ENCODE measurements at places on chromosomes 5 and 9.

GRCh38 chr5:101370181-101370580, 467.1 kb upstream of the ST8SIA4 start:
- DNase-seq, result no peak

DNA sequence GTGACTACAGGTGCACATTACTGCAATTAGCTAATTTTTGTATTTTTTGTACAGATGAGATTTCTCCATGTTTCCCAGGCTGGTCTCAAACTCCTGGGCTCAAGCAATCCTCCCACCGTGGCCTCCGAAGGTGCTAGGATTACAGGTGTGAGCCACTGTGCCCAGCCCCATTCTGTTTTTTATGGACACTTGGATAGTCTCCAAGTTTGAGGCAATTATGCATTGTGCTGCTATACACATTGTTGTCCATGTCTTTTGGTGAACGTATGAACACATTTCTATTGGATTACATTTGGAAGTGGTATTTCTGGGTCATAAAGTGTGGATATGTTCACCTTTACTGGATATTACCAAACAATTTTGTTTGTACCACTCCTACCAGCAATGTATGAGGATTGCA, 22.4 kb upstream of the PLPP1 start:
- DNase-seq, result no peak

DNA sequence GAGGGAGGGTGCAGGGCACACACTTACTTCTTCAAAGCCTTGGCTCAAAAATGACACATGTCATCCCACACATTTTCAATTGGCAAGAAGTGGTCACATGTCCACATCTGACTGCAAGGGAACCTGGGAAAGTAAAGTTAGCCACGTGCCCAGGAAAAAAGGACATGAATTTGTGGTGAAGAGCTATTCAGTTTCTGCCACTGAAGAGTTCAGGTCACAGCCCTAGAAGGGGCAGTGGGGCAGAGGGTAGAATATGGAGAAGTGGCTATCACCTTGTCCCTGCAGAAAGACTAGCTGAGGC, 1.9 kb upstream of the RGS14 start:
- no peak for DNase-seq

- DNase-seq, result no peak
Measured at GRCh38 chr5:62720031-62720441, 141.4 kb downstream of the LRRC70 start.

- no peak for DNase-seq
Measured at GRCh38 chr9:93577078-93577974, 942 bp downstream of the PHF2 start.

GRCh38 chr5:142994218-142994617, 224.0 kb downstream of the ARHGAP26 start:
- no peak for DNase-seq

DNA sequence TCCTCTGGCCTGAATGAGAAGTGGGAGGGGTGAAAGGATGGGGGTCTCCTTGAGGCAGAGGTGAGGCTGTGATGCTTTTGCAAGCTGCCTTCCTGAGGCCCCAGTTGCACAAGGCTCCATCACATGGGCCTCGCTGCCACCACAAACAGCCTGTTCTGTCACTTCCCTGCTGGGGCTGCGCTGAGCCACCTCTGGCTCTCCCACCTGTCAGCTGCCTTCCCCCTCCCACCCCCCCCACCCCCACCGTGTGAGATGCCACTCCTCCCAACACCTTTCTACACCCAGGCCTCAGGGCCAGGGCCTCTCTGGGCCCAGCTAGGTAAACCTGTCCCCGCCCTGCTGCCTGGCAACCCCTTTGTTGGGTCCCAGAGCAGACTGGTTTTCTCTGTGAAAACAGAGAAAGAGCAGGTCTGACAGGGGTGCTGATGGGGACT, 4.5 kb upstream of the PDLIM4 start:
- no peak for DNase-seq

- DNase-seq, result no peak
Measured at GRCh38 chr9:120846251-120846889, 3.6 kb upstream of the PSMD5 start.

DNA sequence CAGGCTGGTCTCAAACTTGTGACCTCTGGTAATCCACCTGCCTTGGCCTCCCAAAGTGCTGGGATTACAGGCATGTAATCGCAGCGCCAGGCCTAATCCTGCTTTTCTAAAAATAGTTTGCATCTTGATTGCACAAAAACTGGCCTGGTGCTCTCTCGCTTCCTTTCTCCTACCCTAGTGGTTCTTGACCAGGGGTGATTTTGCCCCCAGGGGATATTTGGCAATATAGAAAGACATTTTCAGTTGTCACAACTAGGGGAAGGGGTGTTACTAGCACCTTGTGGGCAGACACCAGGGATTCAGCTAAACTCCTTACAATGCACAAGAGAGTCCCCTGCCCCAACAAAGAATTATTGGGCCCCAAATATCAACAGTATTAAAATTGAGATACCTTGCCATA, 139.8 kb downstream of the DROSHA start:
- no peak for DNase-seq

- DNase-seq, result no peak
Measured at GRCh38 chr9:112761912-112762655, 11.5 kb downstream of the SNX30 start.

DNA sequence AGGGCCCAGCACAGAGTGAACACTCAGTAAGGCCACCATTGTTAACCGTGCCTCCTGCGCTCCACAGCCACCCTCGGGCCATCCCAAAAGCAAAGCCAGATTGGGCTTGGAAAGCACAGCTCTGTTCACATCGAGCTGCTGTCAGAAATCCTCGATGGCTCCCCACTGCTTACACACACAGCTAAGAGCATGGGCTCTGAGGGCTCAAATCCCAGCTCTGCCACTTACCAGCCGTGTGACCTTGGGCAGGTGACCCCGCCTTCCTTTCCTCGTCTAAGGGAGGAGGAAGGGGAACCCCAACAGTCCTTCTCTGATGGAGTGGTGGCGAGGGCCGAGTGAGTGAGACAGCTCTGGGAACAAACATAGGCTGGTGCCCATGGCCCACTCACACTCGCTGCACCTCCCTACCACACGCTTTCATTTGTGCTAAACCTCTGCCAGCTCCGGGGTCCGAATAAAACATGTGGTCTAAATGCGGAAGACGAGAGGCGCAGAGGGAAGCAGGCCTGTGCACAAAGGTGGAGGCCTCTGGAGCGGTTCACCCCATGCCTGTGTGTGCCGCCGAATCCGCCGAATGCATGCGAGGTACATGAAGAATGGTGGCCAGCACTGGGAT, 139.3 kb downstream of the PAX5 start:
- DNase-seq, result no peak

GRCh38 chr9:4111233-4112008, 188.4 kb downstream of the GLIS3 start:
- DNase-seq, result no peak

DNA sequence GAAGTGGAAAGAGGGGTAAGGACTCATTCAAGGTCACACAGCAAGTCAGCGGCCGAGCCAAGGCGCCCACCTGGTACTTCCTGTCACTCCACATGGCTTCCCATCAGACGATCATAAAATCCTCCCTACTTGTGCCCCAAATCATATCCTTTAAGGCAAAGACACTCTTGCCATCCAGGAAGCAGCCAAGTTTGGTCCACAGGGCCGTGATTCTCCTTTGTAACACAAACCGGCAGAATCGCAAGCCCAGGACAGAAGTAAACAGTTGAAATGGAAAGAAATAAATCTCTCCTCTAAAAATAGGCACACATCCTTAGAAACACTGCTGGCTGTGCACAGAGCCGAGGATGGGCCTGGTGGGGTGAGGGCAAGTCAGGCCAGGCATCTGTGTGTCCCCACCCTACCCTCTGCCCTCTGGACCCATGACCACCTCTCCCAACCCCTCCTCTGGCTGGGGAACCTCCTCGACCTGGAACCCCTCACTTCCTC, 30.5 kb downstream of the TMOD1 start:
- DNase-seq, result no peak

DNA sequence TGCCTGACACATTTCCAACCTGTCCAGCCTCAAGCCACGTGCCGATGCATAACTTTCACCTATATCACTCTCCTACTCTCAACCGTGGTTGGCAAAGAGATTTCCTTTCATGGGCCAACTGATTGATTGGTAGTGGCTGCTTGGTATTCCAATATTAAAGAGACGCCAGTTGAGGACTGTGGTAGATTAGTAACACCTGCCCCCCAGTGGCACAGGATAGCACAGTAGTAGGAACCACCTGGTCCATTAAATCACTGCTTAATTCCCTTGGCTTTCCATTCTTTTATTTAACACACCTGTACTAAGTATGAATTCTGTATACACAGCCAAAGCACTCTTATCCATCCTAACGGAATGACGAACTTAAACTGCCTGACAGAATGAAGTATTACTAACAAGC, 19.1 kb upstream of the FOXB2 start:
- DNase-seq, result no peak

DNA sequence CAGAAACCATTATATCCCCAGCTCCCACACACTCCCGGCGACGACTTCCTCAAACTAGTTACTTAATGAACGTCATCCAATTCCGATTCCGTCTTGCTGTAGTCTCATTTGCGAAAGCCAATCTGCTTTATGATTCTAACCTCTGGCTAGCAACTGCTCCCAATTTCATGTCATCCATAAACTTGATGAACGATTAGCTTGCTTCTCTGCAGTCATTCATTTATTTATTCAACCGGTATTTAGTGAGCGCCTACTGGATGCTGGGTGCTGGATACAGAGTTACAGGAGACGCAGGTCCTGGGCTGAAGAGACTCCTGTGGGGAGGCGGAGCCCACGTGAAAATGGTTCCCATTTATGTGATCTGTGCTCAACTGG, 46.2 kb downstream of the TSPAN17 start:
- no peak for DNase-seq

- DNase-seq, result no peak
Measured at GRCh38 chr5:79837761-79838551, 148.3 kb downstream of the CMYA5 start.

GRCh38 chr9:109977521-109977920, 197.5 kb downstream of the PALM2AKAP2 start:
- no peak for DNase-seq

DNA sequence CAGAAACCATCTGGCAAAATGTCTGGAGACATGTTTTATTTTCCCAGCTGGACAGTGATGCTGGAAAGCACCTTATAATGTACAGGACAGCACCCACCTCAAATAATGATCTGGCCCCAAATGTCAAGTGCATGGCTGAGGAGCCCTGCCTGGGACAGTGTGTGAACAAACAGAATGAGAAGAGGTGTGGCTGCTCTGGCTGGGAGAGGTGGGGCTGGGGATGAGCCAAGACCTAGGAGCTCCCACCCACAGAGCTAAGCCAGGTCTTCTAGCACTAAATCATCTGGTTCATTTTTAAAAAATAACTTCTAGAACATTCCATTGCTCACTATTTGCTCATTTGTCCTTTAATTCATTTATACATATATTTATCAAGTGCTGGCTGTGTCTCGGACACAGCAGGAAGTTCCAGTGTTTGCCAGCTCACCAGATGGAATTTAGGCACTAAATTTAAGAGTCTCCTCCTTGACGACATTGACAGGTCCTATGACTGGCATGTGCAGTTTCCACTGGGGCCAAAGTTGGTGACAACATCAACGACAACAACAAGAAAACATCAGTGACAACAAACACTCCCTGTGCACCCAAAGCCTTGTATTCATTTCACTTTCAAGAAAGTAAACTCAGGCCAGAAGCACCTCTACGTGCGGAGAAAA, 59.1 kb downstream of the GTF3C4 start:
- DNase-seq, result no peak

DNA sequence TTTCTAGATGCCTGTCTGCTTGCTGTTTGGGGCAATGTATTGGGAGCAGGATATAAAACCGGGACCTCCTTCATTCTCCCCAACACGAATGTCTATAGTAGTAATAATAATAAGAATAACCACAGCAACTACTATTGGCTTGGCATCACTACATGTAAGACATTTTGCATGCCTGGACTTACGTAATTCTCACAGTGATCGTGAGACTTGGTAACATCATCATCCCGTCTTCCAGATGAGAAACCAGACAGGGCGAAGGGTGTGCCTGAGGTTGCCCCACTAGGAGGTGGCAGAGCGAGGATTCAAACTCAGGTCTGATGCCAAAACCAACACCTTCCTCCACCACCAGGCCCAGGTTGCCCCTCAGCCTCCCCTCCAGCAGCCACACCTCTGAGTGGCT, 185.1 kb downstream of the RGS3 start:
- no peak for DNase-seq

DNA sequence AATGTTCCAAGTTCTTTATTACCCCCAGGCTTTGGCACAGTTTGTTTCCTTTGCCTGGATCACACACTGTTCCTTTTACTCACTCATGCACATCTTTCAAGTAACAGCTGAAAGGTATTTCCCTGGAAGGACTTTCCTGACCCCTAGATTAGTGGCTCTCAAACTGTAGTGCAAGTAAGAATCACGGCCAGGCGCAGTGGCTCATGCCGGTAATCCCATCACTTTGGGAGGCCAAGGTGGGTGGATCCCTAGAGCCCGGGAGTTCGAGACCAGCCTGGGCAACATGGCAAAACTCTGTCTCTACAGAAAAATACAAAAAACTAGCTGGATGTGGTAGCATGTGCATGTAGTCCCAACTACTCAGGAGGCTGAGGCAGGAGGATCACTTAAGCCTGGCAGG, 19.1 kb upstream of the DELE1 start:
- DNase-seq, result no peak

GRCh38 chr5:179585941-179586401, 35.6 kb downstream of the RUFY1 start:
- no peak for DNase-seq

- no peak for DNase-seq
Measured at GRCh38 chr5:43017428-43017815, 22.7 kb downstream of the ANXA2R start.

DNA sequence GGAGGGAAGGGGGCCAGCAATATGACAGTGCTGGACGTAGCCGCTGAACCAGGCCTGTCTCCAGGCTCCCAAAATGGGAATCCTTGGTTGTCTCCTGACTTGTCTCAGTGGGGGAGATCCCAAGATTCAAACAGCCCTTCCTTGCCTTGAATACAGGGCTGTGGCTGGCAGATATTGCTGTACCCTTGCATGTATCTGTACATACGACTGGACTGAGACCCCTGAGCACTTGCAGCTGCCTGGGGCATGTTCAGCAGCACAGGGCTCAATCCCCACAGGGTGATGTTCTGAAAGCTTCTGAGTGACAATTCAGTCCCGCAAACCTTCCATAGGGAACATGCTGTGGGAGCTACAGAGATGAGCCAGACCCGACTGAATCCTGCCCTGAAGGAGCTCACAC, 13.3 kb downstream of the OR13J1 start:
- DNase-seq, result no peak

DNA sequence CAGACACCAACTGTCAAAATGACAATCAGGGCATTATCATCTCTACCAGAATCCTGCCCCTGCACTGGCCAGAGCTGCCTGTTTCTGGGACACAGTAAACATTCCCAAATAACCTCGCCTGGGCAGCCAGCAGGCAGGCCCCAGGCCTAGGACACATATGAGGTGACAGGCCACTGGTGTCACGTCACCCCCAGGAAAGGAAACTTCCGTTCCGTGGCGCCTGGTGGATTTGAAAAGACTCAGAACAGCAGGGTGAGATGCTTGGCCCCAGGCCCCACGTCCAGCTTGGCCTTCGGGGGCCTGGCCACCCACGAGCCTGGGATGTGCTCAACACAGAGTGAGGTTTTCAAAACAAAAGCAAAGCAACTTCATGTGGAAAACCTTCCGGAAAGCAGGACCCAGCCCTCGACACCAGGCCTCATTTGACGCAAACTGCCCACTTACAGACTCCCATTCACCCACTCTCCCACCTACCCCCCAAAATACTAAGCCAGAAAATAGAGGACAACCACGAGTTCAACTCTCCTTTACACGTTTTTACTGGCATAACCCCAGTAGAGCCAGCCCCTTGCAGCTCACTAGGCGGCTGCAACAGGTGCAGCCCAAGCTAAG, 1.2 kb downstream of the SEMA4D start:
- DNase-seq, result no peak

- no peak for DNase-seq
Measured at GRCh38 chr5:7501061-7501460, 105.1 kb downstream of the ADCY2 start.

Data from astrocyte of the cerebellum (primary cell).